ENCODE measurements at places on chromosomes 11 and 22.

- DNase-seq: no peak
Observed at GRCh38 chr11:5592615-5593014, 3.8 kb upstream of the TRIM6 start.

- no peak for DNase-seq
Observed at GRCh38 chr11:117932947-117933346, 3.7 kb upstream of the TMPRSS13 start.

- no peak for DNase-seq
Observed at GRCh38 chr11:44590769-44591168, 25.3 kb downstream of the CD82 start.

- no peak for DNase-seq
Observed at GRCh38 chr22:45731041-45731797, 59.6 kb downstream of the ATXN10 start.

- no peak for DNase-seq
Observed at GRCh38 chr11:64373598-64373974, 14.6 kb downstream of the RPS6KA4 start.

GRCh38 chr11:75667255-75667830 is 1.5 kb downstream of the MAP6 start:
- DNase-seq: no peak

- no peak for DNase-seq
Observed at GRCh38 chr11:11396301-11397035, 43.4 kb upstream of the CSNK2A3 start.

- DNase-seq: no peak
Observed at GRCh38 chr11:32154275-32154674, 63.4 kb downstream of the RCN1 start.

DNA sequence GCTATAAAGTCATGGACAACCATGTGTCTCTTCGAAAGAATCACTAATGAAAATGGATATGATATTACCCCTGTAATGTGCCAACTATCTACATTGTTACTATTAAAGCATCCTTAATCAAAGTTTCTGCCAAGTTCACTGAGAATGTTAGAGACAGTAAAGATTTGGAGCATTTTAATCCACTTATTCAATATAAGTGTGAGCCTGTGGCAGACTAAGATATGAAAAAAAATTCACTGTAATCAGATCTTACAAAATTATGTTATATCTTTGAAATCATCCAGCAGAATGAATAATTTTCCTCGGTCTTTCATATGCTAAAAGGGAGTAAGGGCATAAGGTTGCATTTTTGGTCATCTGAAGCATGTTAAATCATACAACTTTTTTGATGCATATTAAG is 49.9 kb downstream of the MAML2 start:
- DNase-seq: no peak

GRCh38 chr22:49364398-49364797 is 463.3 kb downstream of the BRD1 start:
- DNase-seq: no peak

DNA sequence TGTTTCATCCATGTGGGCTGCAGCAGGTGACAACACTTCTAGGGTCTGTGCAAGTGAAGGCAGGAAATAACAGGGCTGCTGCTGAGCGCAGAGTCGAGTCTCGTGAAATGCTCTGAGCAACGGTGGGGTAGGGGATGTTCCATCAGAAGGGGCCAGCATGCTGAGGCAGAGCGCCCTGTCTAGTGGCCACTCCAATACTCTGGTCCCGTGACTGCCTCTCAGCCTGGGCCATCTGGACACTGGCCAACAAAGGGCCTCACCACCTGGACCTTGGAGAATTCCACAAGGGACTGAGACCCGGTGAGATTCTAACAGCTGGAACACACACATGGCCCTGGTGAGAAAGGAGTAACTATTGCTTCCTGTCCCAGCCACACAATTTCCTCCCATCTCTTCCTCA is 375.7 kb downstream of the SHANK2 start:
- DNase-seq: no peak

- DNase-seq: no peak
Observed at GRCh38 chr11:84865791-84866535, 761.2 kb downstream of the DLG2 start.

GRCh38 chr11:77038825-77039326 is 4.7 kb downstream of the B3GNT6 start:
- no peak for DNase-seq

- no peak for DNase-seq
Observed at GRCh38 chr22:26650722-26651421, 6.5 kb upstream of the MIAT start.

DNA sequence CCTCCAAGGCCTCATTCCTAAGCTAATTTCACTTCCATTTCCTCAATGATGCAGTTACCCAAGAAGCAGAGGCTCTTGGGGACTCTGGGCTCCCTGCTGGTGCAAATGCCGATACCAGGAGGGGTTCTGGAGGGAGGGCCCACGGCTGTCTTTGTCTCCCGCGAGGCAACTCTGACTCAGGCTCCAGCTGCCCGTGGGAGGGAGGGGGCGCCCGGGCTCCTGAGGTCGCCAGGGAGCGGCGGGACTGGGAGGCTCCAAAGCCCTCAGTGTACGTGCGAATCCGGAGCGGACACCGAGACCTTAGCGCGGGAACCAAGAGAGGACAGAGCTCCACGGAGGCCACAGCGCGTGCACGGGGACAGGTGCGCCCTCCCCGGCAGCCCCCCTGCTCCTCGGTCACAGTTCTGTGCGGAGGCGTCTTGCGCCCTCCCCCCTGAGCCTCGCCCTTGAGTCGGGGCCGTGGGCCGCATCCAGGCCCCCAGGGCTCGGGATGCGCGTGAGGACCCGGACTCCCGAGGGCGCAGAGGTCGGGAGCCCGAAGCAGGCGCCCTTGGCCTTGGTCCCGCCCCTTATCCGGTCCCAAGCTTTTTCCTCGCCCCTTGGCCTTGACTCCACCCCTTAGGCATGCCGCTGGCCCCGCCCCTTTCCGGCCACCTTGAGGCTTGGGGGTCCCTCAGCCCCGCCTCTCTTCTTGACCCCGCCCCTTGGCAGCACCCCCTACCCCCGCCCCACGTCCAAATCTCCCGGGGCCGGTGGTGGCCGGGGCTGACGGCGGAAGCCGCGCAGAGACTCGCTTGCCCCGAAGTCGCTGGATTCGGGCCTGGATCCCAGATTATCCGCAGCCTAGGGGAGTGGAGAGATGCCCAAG is 4.7 kb upstream of the SHISA8 start:
- no peak for DNase-seq

- no peak for DNase-seq
Observed at GRCh38 chr11:128563942-128564641, 23.3 kb downstream of the ETS1 start.

DNA sequence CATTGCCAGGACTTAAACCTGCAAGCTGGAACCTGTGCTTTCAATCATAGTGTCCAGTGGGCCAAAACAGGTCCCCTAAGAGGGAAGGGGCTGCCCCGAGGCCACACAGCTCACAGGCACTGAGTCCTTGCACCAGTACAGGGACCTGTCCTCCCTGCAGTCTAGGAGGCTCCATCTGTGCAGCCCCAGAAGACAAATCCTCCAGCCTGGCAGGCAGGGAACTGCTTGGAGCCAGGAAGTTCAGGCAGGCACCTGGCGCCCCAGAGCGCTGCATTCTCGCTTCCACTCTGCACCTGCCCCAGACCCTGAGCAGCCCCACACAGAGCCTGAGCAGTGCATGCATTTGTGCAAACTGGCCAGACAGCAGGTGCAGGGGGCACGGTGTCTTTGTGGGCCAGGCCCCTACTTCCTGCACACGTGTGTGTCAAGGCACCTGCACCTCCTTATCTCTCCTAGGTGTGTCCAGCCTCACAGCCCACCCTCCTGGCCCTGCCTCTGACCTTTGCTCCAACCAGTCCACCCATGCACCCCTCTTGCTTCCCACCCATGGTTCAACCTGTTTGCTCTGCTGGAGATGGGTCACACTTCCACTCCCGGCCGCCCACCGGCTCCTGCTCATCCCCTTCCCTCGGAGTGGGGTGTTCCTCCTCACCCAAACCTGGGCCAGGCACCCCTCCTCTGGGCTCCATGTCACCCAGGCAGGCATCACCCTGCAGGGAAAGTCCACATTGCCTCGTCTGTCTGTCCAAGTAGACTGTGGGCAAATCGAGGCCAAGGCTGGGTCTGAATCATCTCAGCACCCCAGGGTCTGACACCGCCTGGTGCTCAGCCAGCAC is 19.0 kb downstream of the LINC01488 start:
- no peak for DNase-seq

GRCh38 chr11:86749821-86750401 is 50.4 kb upstream of the PRSS23 start:
- DNase-seq: no peak

- no peak for DNase-seq
Observed at GRCh38 chr11:74417379-74417804, 19.2 kb upstream of the PGM2L1 start.

- no peak for DNase-seq
Observed at GRCh38 chr11:75821202-75821601, 6.2 kb downstream of the UVRAG start.

GRCh38 chr11:126443120-126443519 is 87.6 kb downstream of the ST3GAL4 start:
- no peak for DNase-seq

- no peak for DNase-seq
Observed at GRCh38 chr22:46576556-46577367, 39.3 kb upstream of the CELSR1 start.

DNA sequence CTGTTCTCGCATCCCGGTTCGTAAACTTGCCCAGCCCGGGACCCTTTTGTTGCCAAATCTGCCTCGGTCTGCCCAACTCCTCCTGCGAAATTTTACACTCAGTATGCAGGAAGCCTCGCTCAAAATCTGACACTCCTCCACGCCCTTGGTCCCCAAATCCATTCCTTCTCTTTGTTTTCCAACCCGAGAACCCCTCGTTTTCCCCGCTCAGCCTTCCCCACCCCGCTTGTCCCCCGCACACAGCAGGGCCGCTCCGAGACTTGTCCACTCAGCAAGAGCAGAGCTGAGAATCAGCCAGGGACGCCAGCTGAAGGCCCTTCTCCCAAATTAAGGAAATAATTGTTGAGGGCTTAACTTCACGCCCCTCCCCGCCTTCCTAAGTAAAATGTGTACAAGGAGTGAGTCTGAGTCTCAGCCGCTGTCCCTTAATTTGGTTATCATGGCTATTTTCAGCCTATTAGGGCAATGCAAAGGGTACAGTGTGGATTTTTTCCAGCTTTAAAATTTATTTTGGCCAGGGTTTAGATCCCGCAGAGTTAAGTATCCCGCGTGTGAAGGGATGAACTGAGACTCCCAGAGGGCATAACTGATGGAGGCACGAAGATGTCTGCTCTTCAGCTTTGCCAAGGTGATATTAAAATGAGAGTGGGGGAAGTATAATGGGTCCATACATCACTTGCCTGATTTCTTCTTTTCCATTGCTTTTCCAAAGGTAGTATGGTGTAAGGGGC is 581 bp upstream of the FBXO3 start:
- DNase-seq: peak; percentile 45

DNA sequence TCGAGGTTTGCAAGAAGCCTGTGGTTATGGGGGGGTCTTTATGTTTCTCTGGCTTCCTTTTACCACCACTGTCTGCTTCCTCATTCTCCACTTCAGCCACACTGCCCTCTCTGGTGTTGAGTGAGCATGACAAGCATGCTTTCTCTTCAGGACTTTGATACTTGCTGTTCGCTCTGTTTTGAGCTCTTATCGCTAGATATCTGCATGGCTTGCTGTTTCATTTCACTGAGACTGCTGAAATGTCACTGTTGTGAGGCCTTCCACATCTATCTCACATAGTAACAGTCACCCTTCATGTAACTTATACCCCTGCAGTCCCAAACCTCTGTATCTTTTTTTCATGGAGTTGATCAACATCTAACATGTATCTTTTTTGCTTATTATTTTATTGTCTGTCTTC is 59.8 kb downstream of the TMEM135 start:
- DNase-seq: no peak

DNA sequence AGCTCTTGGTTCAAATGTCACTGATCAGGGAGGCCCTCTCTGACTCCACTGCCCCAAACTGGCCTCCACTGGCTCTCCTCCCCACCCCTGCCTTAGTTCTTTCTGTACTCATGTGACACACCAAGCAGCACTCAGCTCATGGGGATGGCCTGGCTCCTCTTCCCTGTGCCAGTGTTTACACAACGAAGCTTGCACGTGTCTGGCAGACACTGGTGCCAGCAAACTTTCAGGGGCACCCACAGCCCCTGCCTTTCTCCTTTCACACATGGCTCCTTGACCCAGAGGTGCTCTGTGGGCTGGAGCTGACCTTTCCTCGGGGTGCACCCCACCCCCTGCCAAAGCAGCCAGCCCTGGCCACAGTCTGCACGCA is 37.6 kb upstream of the PARVG start:
- no peak for DNase-seq

DNA sequence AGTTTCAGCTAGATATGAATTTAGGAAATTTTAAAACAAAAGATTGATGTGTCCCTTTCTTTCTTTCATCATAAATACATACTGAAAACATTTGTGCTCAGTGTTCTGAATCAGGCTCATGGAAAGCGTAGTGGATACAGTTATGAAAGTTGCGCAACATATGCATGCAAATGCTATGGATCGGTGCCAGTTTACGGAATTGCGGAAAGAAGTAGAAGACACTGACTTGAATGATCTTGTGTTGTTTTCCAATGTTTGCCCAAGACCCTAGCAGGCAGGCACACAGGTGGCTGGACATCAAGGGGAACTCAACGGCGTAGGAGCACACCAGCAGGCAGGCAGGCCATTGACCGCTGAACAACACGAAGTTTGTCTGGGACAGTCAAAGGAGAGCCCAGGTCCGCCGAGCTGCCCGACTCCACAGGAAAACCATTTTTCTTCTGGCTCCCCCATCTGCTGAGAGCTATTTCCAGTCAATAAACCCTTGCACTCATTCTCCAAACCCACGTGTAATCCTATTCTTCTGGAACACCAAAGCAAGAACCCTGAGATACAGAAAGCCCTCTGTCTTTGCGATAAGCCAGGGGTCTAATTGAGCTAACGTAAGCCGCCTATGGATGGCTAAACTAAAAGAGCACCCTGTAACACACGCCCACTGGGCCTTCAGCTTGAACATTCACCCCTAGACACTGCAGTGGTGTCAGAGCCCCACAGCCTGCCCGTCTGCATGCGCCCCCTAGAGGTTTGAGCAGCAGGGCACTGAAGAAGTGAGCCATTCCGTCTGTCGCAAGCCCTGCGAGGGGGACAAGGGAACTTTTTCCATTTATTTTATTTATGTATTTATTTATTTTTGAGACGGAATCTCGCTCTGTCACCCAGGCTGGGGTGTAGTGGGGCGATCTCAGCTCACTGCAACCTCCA is 7.4 kb upstream of the BIRC3 start:
- no peak for DNase-seq

GRCh38 chr22:23213581-23214334 is 33.4 kb downstream of the BCR start:
- no peak for DNase-seq

DNA sequence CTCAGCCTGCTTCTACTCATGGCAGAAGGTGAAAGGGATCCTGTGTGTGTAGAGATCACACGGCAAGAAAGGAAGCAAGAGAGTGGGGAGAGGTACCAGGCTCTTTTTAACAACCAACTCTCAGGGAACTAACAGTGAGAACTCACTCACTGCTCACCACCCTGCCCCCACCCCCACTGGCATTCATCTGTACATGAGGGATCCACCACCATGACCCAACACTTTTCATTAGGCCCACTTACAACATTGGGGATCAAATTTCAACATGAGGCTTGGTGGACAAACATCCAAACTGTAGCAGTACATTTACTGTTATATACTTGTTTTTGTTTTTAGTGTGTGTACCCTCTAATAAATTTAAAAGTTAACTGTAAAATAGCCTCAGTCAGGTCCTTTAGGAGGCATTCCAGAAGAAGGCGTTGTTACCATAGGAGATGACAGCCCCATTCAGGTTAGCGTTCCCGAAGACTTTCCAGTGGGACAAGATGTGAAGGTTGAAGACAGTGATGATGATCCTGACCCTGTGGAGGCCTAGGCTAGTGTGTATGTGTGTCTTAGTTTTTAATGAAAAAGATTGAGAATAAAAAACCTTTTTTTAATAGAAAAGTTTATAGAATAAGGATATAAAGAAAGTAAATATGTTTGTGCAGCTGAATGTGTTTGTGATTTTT is 11.3 kb downstream of the CUL5 start:
- DNase-seq: no peak

Data from amygdala (tissue), 56 donors.